Lung microvascular endothelial cell (primary cell): ENCODE measurements at places on chromosomes 12 and 14. TPM values are rescaled to one million over a fixed set of nuclear protein-coding genes. Genes with fewer than 3 reads are reported as not detected.
A peak's percentile ranks its signal among the peaks of the same experiment; 100 is the strongest.

GRCh38 chr12:97005174-97005573 is 98.1 kb downstream of the NEDD1 start:
- no peak for DNase-seq

GRCh38 chr12:91413581-91414546 is 231.2 kb upstream of the DCN start:
- DNase-seq = no peak

The ACSS3 gene
- under 0.01 TPM in 2 replicates for total RNA-seq

DNA sequence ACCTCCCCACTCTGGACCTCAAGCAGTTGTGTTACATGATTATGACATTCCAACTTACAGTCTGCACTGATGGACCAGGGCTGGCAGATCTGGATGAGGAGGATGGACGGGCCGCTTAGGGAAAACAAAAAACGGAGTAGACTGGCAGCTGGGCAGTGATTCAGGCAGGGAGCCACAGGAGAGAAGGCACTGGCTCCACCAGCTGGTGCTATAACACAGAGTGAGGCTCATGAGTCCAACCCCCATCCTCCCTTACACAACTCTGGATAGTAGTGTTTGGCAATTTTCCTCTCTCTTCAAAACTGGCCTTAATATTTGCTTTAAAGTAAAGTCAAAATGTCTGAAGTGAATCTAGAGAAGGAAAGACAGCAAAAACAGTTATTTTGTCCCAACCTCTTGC is 9.7 kb upstream of the RIC8B start:
- DNase-seq = peak; percentile 11

DNA sequence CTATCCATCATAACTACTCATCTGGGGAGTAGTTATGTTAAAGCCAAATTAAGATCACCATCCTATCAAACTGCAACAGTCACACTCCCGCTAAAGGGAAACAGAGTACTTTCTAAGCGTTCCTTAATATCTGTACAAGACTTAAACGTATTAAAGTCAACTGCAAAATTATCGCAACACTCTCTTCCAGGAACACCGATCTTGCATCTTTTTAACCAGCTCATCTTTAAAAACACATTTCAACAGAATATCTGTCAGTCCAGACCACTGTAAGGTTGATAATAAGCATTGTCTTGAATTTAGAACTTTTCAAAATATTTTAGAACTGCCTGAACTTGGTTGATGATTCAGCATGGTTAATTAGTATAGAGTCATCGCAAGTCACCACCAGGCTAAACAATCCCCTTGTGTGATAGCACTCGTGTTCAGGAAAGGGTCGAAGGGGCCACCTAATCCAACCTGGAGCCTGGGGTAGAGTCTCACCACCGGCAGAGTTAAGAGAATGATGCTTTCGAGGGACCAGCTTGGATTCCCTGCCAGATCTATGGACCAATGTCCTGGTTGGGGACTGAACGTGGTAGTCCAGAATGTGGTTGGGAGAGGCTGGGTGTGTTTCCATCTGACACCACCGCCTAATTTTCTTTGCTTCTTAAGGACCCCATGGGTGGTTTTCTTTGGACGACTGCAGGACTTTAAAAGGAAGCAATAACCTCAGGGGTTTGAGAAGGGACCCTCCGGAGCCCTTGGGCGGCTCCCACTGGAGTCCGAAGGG is 890 bp downstream of the SPTLC2 start:
- peak; percentile 28 for DNase-seq

The RAPGEF3 gene
- 7.1 and 11.8 TPM in 2 replicates for total RNA-seq

DNA sequence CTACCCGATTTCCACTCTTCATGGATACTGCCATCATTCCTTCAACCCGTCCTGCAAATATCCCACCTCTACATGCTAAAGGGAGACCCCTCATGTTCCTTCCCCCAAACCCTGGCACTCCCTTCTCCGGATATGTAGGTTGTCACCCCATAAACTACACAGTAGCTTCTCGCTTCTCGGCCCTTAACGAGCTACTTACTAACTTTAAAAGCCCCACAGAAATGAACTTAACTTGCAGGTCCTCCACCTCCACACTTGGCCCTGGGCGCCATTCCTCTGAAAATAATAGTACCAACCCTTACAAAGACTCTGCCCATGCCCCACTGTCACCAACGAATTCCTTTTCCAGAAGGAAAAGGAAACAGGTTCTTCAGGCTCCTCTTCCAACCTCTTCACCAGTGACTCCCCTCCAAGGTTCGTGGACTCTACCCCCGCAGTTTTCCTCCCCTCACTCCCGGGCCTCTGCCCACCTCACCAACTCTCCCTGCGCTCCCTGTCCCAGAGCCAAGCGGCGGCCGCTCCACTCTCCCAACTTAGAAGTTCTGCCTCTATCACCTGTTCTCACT is 1.2 kb downstream of the SPPL3 start:
- DNase-seq = peak; percentile 13

DNA sequence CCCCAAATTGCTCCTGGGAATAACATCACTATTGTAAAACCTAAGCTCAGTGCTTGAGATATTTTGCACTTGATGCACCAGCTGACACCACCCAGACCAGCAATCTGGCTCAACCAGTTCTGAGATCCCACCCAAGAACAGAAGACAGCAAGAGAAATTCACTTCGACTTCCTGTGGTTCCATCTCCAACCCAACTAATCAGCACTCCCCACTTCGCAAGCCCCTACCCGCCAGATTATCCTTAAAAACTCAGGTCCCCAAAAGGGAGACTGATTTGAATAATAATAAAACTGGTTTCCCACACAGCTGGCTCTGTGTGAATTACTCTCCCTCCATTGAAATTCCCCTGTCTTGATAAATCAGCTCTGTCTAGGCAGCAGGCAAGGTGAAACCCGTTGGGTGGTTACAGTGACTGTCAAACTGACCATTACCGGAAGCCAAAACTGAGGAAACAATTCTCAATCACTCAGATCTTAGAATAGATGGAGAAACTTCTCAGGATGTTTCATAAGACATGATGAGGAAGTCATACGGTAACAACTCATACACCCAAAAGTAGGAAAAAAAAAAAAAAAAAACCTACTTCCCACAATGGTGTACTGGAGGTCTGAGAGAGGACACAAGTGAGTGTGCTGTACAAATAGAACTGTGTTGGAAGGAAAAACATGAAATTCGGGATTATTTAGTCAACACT is 92.4 kb downstream of the TMTC1 start:
- DNase-seq = no peak

DNA sequence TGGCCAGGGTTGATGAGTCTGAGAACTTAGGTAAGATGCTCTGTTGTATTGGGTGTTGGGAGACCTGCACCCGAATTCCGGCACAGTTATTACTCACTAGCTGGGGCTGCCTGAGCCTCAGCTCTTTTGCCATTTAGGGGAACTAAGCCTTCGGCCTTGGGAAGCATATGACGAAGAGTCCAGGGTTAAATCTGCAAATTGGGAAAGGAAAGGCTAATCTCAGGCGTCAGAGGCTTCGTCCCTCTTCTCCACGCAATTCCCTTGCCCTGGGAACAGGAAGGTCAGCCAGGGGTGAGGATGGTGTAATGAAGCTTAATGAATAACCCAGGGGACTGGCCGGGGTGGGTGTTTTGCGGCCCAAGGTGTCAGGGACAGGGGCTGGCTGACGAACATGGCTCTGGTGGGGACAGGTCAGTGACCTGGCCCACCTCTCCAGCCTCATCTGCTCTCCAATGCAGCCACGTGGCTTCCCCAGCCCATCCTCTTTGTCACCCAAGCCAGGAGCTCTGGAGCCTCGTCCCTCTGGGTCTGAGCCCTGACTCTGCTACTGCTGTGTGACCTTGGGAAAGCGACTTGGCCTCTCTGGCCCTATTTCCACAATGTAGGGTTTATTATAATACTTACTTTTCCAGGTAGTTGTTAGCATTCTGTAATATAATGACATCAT is 3.8 kb upstream of the SDSL start:
- peak; percentile 16 for DNase-seq

The MUCL1 gene
- total RNA-seq = not detected in 2 replicates

- peak; percentile 66 for DNase-seq
These were observed 7.8 kb downstream of the LIMA1 start for GRCh38 chr12:50275556-50275955.

DNA sequence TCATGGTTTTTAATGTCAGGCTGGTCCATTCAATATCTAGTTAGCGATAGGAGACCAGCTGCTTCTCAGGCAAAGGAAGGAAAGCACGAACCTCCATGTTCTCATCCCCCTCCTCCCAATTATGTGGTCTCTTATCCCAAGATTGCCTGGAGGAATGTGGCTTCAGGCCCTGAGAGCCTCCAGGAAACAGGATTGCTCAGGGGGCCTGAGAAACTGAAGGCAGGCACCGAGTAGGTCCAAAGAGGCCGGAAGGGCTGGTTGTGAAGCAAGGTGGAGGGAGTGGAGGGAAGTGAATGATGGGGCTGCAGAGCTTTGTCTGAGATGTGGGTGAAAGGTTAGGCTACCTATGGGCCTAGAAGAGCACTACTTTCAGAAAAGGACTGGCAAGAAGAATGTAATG is 188.2 kb upstream of the DDHD1 start:
- DNase-seq = no peak

The SERPINA9 gene
- not detected in 2 replicates for total RNA-seq

The RNASE4 gene
- total RNA-seq = 10.5 and 12.4 TPM in 2 replicates

DNA sequence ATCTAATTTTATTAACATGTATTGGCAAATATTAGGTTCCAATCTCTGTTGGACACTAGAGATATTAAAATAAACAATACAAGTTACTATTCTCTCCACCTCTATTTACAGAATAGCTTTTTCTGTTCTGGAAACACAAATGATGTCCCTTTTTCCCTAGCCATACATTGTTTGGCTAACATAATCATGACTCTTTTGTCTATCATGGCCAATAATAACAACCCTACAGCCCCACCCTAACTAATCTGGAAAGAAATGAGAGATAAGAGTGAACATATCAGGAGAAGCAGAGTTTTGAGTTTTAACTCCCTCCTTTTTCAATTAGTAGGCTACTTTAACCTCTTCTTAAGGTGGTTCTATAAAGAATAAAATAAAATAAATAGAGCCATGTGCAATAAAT is 40.2 kb downstream of the RASSF9 start:
- DNase-seq = peak; percentile 65

The BCDIN3D gene
- total RNA-seq = 2.0 TPM in 2 replicates

DNA sequence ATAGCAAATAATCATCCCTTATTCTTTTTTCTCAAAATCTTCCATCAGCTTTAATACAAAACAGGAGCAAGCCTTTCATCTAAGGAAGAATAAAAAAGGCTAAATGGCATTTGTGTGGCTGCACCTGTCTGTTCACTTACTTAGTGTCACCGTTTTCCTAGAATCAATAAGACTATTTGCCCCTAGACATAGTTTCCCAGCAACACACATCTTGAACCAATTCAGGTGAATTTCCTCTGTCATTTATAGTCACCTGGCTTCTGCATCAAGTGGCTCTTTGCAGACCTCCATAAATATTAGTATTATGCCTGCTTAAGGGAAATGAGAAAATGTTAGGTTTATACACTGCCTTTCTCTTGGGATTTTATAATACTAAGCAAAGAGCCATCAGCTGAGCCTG is 17.4 kb upstream of the GCH1 start:
- no peak for DNase-seq

GRCh38 chr14:45242706-45243105 is 10.3 kb downstream of the MIS18BP1 start:
- no peak for DNase-seq

The AMHR2 gene
- total RNA-seq = not detected in 2 replicates

The IL31 gene
- total RNA-seq = not detected in 2 replicates

The TROAP gene
- 1.6 and 8.9 TPM in 2 replicates for total RNA-seq

The DLK1 gene
- not detected in 2 replicates for total RNA-seq

The AQP2 gene
- not detected in 2 replicates for total RNA-seq

The NEUROD4 gene
- not detected in 2 replicates for total RNA-seq

The NR1H4 gene
- not detected in 2 replicates for total RNA-seq

- DNase-seq = no peak
These were observed 108.8 kb downstream of the RAD51B start for GRCh38 chr14:67928375-67928774.

GRCh38 chr14:73739174-73739898 is 25.2 kb upstream of the PNMA1 start:
- no peak for DNase-seq

The PELI2 gene
- 6.1 and 17.5 TPM in 2 replicates for total RNA-seq

DNA sequence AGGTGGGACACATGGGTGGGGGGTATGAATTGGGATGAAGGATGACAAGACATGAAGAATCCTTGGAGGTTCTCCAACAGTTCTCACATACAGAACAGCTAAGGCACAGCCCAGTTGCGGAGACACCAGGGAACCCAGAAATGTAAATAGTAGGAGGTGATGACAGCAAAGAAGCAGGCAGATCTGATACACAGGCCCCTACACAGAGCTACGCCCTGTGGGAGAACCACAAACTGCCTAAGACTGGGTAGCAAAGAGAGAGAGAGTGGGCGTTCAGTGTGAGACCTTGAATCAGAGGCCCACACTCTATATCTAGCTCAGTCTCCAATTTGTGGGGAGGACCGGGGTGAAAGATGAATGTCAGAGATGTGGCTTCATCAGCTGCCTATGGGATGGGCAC is 9.5 kb upstream of the NUMB start:
- DNase-seq = no peak

The AICDA gene
- total RNA-seq = not detected in 2 replicates

- DNase-seq = no peak
These were observed 81.1 kb downstream of the ITPK1 start for GRCh38 chr14:93034671-93034994.

The KRT71 gene
- not detected in 2 replicates for total RNA-seq

GRCh38 chr12:6347367-6348338 is 5.8 kb upstream of the TNFRSF1A start:
- peak; percentile 89 for DNase-seq

GRCh38 chr12:108955225-108955835 is 65.5 kb downstream of the SVOP start:
- DNase-seq = peak; percentile 75

GRCh38 chr12:89923091-89923490 is 214.5 kb upstream of the ATP2B1 start:
- DNase-seq = no peak

- DNase-seq = no peak
These were observed 220.1 kb downstream of the GLT1D1 start for GRCh38 chr12:129073157-129073915.

The IFT43 gene
- total RNA-seq = 18.7 and 22.6 TPM in 2 replicates

- DNase-seq = no peak
These were observed 35.7 kb downstream of the ADGRD1 start for GRCh38 chr12:130989391-130989790.

The KRT81 gene
- under 0.01 TPM in 1 of 2 replicates, not detected in the other for total RNA-seq

DNA sequence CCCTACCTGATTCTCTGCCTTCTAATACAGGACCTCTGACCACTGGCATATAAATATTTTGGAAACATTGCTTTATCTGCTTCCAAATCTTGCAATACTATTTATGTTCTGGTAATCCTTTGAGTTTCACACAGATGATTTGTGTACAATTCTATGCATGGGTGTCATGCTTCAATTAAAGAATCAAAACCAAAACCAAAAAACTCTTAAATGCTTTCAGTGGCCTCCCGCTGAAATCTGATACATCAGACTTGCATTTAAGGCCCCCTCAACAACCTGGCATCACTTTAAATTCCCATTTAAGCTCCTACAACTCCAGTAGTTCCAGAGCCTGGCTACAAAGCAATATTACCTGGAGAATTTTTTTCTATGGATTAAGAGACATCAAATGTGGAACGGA is 221.7 kb upstream of the NAV3 start:
- DNase-seq = no peak
